ENCODE measurements at places on chromosomes 11 and 22.
A peak's percentile ranks its signal among the peaks of the same experiment; 100 is the strongest.

- peak; percentile 94 for DNase-seq
Observed at GRCh38 chr11:64334764-64335735, 5.0 kb upstream of the CCDC88B start.

- DNase-seq: no peak
Observed at GRCh38 chr11:8083871-8084281, 2.9 kb downstream of the TUB start.

DNA sequence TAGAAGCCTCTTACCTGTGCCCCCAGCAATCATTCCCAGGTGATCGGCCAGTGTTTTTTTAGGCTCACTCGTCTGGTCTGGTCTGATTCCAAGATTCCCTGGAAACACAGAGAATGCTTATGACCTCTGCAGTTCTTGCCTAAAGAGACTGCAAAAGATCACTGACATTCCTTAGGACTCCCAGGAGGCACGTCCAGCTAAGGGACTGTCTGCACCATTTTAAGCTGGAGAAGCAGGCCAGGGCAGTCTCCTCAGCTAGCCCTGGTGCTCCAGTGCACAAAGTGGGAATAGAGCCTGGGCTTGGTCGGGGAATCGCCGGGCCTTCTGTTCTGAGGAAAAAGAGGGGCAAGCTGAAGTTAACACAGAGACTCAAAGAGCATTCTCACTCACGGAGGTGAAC lies 4.8 kb downstream of the CYB5R2 start:
- no peak for DNase-seq

GRCh38 chr11:35567737-35568465 lies 42.5 kb upstream of the PAMR1 start:
- DNase-seq: peak; percentile 46

DNA sequence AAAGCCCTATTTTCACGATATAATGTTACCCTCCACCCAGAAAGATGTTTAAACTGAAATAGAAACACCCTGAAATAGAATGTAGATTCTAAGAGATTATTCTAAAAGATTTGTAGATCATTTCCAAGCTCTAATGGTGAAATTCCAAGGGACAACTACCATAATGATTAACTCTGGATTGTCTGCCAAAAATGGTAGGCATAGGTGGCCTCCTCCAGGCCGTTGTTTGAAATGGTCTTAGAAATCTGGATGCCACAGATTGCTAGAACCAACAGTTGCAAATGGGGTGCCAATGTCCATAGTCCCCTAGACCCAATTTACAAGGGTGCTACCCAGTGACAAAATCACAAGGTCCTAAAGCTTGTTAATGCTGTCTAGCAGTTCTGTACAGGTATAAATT lies 6.7 kb upstream of the SLC6A5 start:
- DNase-seq: no peak

DNA sequence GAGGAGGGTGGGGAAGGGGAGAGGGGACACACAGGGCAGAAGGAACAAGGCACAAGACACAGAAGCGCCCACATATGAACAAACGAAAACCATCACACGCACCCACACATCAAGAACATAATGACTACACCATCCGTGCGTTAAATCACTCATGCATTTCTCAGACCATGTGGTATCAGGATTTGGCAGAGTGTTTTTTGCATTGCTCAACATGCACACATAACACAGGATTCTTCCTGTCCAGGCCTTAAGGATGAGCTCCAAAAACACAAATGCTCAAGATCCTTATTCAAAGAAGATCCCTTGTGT lies 309.5 kb downstream of the CADM1 start:
- peak; percentile 88 for DNase-seq

- no peak for DNase-seq
Observed at GRCh38 chr22:41770715-41771468, 29.6 kb upstream of the CCDC134 start.

- no peak for DNase-seq
Observed at GRCh38 chr22:44823396-44823795, 71.0 kb downstream of the ARHGAP8 start.

DNA sequence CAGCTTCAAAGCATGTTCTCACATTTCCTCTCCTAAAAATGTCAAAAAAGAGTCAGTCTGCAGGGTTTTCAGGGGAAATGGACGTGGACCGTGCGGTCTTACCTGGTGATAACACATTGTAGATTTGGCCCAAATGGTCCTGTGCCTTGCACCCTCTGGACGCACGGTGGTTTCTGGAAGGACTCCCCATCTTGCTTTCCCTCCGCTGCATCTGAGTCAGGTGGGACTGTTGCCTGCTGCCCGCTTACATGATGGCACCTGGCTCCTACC lies 1290.1 kb downstream of the TBC1D22A start:
- no peak for DNase-seq

GRCh38 chr22:46794067-46794466 lies 31.6 kb downstream of the TBC1D22A start:
- no peak for DNase-seq

DNA sequence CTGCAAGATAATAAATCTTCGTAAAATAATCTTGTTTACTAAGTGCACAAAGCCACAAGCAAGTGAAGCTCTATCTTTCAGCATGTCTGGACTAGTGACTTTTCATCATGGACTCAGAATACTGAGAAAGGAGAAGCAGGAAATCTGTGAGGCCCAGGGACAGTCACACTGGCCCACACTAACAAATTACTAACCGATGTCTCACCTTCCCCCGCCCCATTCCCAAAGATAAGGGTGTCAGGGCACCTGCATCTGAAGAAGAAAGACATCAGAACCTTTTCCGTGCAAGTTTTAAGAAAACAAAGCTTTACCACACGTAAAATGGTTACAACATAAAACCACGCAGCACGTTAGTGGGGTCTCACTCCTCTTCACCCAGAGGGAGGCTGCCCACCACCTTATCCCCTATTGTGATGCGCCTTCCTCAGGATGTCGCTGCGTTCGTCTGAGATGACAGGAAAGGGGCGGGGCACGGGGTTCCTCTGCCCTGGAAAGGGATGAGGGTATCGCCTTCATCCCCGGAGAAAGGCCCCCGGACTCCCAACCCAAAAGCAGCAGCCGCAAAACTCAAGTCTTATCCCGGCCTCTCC lies 616 bp downstream of the BTBD10 start:
- DNase-seq: peak; percentile 18

- peak; percentile 8 for DNase-seq
Observed at GRCh38 chr11:2142762-2143202, 3.6 kb upstream of the IGF2 start.

DNA sequence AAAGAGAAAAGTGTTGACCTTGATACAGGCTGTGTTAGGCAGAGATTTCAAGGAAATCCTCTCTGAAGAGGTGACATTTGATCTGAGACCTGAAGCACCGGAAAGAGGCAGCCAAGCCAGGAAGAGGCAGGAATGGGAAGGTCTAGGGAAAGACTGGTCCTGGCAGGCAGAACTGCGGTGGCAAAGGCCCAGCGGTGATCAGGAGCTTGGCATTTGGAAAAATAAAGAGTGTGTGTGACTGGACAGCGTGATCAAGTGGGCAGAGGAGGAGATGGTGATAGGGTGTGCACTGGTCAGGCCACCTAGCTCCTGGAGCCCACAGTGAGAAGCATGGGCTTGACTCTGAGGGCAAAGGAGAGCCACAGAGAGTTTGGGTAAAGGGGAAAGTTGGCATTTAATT lies 27.2 kb upstream of the GAB4 start:
- no peak for DNase-seq

- no peak for DNase-seq
Observed at GRCh38 chr11:70173018-70173417, 30.1 kb upstream of the FADD start.

GRCh38 chr22:26573026-26573662 lies 16.8 kb downstream of the TPST2 start:
- DNase-seq: peak; percentile 75

DNA sequence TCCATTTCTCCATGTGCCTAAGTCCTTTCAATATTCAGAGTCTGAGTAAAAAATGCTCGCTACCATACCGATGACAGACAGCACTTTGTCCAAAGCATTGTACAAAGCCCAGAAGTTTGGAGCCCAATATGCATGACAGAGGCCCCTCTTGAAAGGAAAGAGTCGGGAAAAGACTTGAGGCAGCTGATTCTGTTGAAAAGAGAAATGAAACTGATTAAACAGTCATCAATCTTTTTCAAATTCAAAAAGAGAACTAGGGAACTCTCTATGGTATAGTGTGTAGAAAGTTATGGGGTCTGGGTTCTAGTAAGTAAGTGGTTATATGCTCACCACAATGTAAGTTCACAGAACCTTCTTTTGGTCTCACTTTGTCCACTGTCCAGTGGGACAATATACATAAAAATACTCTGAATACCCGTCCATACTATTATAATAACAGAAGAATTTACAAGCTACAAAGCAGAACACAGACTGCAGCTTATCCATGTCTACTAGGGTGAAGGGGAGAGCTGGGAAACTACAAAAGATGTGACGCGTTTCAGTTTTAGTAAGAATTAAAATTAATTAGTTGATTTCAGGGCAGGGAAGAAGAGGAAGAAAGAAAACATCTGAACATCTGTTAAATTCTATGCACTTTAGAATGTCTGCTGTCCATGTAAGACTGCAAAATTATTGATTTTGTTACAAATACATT lies 26.7 kb downstream of the ALG8 start:
- no peak for DNase-seq

- peak; percentile 72 for DNase-seq
Observed at GRCh38 chr22:28773461-28773867, 969 bp downstream of the CCDC117 start.

DNA sequence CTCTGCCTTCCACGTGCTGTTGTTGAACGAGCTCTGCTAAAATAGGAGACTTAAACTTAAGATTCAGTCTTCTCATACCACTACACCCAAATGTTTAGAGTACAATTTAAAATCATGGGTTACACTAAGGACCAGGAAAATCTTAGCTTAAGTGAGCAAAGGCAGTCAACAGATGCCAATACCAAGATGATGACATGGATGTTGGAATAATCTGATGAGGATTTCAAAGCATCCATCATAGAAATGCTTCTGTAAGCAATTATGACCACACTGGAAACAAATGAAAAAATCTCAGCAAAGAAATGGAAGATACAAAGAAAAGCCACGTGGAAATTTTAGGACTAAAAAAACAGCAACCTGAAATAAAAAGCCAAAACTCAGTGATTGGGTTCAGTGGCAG lies 109.8 kb downstream of the ATXN10 start:
- peak; percentile 54 for DNase-seq

GRCh38 chr11:73236205-73236765 lies 18.2 kb downstream of the P2RY2 start:
- DNase-seq: no peak

- DNase-seq: peak; percentile 57
Observed at GRCh38 chr11:36300650-36301049, 4.6 kb downstream of the PRR5L start.

GRCh38 chr11:70544774-70545609 lies 146.7 kb downstream of the CTTN start:
- peak; percentile 20 for DNase-seq

GRCh38 chr11:102345904-102346303 lies 1.1 kb upstream of the BIRC2 start:
- peak; percentile 49 for DNase-seq

GRCh38 chr11:27464909-27465308 lies 7.7 kb downstream of the LGR4 start:
- no peak for DNase-seq

DNA sequence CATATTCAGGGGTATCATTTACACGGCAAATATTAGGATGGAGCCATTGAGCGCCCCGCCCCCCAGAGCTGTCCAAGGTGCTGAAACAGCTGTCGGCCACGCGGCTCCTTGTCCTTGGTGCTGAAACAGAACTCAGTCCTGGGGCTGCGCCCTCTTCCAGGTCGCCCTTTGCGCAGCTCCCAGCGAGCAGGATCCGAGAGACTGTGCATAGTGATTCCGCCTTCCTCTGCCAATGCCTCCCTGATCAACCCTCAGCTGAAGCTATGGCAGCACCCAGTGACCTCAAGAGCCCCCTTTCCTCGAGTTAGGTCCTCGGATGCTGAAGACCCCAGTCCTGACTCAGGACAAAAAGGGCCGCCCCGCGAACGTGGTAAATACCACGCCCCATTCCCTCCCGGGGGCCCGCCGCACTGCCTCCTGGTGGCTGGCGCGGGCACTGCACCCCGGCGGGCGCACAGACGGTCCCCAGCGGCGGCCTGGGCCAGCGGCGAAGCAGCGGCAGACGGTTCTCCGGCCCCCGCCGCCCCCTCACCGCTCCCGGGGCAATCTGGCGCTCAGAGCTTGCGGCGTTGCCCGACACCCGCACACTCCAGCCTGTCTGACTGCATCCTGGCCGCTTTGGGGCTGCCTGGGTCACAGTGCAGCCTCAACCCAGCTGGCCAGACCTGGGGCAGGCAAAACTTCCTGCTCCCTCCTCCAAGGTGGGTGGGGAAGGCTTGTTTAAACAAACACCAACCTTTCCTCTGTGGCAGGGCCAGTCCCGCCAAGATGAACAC lies 13.4 kb downstream of the SYT7 start:
- DNase-seq: peak; percentile 49

- DNase-seq: peak; percentile 71
Observed at GRCh38 chr22:28670161-28670560, 9.5 kb downstream of the TTC28 start.

DNA sequence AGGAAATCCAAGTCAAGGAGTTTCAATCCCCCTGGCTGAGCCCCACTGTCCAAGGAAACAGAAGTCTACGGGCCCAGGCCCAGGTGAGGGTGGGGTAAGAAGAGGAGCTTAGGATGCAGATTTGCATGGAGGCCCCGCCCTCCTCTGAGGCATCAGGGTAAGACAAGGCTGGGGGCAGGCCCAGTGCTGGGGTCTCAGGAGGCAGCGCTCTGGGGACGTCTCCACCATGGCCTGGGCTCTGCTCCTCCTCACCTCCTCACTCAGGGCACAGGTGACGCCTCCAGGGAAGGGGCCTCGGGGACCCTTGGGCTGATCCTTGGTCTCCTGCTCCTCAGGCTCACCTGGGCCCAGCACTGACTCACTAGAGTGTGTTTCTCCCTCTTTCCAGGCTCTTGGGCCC lies 31.3 kb upstream of the IGLL5 start:
- DNase-seq: no peak

DNA sequence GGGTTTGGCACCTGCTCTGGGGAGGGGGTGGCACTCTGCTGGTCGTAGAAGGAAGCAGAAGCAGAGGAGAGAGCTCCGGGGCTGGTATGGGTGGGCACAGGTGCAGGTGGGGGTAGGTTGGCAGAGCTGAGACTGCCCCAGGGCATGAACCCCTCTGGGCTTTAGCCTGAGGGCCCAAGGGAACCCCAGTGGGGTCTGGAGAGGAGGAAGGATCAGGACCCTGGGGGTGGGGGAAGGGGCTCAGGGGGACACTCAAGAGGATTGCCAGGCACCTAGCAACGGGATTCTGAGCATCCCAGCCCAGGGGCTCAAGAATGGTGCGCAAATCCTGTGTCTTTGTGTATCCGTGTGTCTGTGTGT lies 6.3 kb downstream of the ALDH3B2 start:
- no peak for DNase-seq

- no peak for DNase-seq
Observed at GRCh38 chr11:8217926-8218325, 45.8 kb downstream of the LMO1 start.

- no peak for DNase-seq
Observed at GRCh38 chr11:91170711-91171110, 947.9 kb upstream of the CHORDC1 start.
